ENCODE measurements at places on chromosomes 4 and X.

GRCh38 chrX:94493405-94493804, 819.4 kb downstream of the FAM133A start:
- no peak for DNase-seq

DNA sequence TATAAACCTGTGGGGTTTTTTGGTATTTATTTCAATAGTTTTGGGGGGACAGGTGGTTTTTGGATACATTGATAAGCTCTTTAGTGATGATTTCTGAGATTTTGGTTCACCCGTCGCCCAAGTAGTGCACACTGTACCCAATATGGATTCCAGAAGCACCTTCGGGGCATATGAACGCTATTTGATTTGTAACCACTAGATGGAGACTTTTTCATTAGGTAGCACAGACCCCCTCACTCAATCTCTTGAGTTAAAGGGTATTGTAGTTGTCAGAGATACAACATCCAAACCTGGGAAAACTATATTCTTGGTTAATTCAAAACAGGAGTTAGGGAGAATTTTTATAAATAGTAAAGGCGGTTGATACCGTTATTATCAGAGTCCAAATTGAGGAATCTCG, 79.8 kb downstream of the SPANXN3 start:
- DNase-seq: peak; percentile 1

DNA sequence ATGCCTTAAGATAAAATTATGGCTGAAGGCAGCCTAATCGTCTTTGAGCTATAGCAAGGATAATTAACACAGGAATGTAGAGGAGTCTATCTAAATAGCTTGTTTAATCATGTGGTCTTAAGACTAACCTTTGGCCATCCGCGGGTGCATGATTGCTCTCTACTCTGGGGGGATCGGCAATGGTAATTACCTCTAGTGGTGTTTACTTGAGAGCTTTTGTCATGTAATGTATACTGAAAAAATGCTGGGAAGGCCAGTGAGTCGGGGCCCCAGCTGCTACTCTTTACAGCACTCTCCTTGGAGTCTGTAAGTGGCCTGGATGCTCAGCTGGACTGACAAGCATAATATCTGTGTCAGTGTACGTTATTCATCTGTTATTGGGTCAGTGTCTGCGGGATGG, 65.5 kb upstream of the GNPDA2 start:
- no peak for DNase-seq

- no peak for DNase-seq
Measured at GRCh38 chr4:93168053-93168452, 660.5 kb upstream of the ATOH1 start.

DNA sequence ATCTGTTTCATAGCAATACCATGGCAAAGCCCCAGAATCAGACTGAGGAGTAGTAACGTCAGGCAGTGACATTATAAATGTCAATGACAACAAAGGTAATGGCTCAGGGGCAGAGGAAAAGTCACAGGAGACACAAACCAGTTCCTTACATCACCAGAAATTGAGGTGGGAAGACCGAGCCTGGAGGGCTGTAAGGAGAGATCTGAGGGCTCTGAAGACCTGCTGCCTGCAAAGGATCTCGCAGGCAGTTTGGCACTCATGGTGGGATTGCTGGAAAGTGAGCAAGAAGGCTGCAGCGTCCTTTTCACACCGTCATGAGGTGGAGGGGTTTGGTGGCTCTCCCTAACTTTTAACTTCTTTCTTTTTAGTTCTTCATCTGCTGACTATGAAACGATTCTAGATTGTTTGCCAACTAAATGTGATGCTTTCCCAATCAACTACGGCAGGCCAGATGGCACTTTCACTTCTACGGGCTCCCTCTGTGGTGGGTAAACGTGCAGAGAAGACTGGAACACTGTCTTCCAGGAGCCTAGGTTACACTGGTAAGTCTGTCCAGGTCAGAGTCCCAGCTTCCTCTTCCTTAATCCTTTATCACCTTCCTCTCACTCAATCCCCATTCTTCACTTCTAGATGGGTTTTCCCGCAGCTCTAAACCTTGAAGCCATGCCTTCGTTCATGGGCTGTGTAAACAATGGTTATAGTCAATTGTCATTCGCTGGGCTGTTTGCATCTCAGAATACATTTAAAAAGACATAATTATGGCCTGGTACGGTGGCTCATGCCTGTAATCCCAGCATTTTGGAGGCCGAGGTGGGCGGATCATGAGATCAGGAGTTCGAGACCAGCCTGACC, 58.2 kb downstream of the TBC1D9 start:
- no peak for DNase-seq

DNA sequence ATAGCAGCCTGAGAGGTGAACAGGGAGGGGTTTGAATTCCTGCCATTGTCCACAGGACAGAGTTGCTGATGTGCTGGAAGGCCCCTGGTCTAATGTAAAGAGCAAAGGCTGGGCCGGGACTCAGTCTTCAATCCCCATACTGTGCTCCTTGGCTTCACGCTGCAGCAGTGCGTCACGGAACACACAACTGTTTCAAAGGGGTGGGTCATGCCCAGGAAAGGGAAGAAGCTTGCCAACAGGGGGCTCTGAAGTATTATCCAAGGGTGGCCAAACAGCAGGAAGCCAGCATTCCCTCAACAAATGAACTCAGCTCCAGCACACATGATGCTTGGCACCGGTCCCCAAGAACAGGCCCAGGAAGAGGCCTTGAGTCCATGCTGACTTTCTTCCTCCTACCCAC, 122.5 kb downstream of the NFKB1 start:
- peak; percentile 24 for DNase-seq

DNA sequence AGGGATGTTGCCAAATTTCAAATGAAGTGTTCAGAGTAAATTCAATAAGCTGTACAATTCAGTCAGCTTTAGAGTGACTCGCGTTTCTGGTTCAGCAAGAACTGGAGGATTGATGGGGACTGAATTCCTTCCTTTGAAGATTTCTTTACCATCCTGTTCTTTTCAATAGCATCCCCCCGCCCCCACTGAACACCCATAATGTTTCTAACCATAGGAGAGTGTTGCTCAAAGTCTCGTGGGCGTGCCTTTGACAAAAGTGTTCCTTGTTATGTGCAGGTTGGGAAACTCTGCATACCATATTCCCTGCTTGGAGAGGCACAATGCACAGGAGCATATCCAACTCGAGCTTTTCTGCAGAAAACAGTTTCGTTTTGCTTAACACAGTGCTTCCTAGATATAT, 323.5 kb upstream of the CASK start:
- DNase-seq: peak; percentile 2

- peak; percentile 67 for DNase-seq
Measured at GRCh38 chr4:30714408-30715031, 5.6 kb upstream of the PCDH7 start.

GRCh38 chr4:22719218-22719617, 26.5 kb downstream of the GBA3 start:
- no peak for DNase-seq

GRCh38 chr4:53500546-53500945, 90.7 kb downstream of the LNX1 start:
- DNase-seq: no peak

- DNase-seq: no peak
Measured at GRCh38 chrX:77548751-77549150, 101.6 kb downstream of the FGF16 start.

DNA sequence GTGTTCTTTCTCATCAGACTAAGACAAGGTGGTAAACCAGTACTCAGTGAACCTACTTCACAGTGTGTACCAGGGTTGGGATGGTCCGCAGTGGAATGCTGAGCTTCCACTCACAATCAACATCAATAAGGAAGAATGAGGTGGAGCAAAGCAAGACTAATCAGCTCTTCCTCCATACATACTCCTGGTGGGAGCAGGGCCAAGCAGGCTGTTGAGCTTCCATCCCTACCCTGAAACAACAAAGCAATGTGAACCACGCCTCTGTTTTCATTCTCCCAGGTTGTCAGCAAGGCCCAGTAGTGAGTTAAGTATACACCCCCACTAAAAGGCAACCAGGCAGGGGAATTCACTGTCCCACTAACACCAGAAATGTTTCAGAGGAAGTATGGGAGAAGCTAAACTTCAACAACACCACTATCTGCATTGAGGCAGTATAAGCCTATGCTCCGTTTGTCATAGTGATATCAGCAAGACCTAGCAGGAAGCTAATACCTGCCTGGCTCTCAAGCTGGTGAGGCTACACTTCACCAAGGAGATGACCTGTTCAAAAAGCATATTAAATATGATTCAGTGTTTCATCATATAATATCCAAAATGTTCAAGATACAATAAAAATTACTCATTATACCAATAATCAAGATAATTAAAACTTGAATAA, 109.5 kb downstream of the DDX60 start:
- no peak for DNase-seq

- peak; percentile 36 for DNase-seq
Measured at GRCh38 chr4:7821245-7822136, 118.2 kb downstream of the AFAP1 start.
